ENCODE measurements at places on chromosomes 4 and X. TPM values are rescaled to one million over a fixed set of nuclear protein-coding genes. Genes with fewer than 3 reads are reported as not detected.

DNA sequence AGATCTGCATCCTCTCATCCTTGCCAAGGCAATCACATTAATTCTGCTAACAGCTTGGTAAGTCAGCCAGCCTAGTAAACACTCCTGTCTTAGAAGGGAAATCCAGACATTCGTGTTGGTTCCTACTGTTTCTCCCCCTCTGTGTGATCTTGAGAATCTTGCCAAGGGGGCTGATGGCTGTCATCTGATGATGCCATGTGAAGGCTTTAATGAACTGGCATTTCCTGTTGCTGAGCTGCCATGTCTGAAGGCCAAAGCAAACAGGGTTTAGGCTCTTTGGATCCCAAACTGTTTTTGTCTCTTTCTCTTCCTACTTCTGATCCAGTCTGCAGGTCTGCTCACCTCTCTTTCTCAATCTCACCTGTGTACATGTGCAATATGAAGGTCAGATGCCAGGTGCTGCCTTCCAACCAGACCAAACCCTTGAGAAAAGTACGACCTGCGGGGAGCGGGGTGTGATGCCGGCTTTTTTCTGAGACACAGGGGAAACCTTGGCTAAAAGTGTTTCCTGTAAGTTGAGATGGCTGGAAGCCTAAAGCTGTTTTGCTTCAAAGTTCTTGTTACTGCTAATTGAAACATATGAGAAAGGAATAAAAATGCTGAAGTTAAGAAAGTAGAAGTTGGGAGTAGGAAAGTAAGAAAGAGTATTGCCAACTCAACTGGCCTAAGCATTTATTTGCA lies 532.9 kb downstream of the ANKRD50 start:
- DNase-seq, result no peak
- no peaks in the 10 kb centered on the region for H3K36me3 ChIP-seq
- H3K4me1 ChIP-seq, result peaks cover 5% of the 10 kb centered on the region

DNA sequence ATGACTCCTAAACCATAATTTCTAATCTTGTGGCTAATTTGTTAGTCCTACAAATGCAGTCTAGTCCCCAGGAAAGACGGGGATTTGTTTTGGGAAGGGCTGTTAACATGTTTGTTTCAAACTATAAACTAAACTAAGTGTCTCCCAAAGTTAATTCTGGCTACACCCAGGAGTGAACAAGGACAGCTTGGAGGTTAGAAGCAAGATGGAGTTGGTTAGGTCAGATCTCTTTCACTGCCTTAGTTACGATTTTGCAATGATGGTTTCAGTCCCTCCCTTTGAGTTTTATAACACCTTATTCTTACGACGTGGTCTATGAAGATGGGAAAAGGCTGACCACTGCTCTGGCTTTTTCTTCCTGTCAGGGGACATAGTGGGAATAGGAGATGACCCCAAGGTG lies 27.0 kb upstream of the IL2 start:
- H3K27ac ChIP-seq, result no peak overlapping the region
- H3K36me3 ChIP-seq, result no peaks in the 10 kb centered on the region
- H3K4me1 ChIP-seq, result peaks cover 24% of the 10 kb centered on the region
- H3K27me3 ChIP-seq, result no peaks in the 10 kb centered on the region

DNA sequence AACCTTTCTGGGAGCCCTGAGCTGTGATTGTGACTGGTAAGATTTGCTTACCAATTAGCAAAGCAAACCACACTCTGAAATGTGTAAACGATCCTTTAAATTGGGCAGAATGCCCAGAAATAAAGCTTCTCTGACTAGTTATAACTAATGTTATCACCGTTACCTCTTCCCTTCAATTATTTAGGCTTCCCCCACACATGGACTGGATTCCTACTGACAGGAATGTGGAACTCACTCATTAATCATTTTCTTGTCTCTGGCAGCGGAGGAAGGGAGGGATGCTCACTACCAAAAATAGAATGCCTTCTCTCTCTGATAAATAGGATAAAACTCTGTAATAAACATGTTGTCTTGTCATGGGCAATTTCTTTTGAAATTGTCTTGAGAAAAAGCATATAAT lies 25.3 kb upstream of the NWD2 start:
- H3K4me3 ChIP-seq, result no peak overlapping the region
- H3K27me3 ChIP-seq, result no peaks in the 10 kb centered on the region
- no peaks in the 10 kb centered on the region for H3K36me3 ChIP-seq
- no peaks in the 10 kb centered on the region for H3K4me1 ChIP-seq

DNA sequence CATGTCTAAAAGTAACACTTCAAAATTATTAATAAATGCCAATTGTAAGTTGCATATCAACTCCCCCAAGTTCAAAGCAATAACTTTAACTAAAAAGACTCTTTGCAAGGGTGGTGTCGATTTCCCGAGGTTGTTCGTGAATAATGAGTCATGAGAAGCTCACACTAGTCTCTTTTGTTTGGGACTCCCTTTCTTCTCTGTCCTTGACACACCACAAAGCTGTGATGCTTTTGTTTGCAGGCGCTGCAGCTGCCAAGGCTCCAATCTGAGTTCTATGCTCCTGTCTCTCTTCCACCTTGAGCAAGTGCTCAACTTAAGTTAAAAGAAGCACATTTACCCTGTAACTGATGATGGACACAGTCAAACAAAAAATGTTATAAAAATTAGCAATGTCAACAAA lies 65.9 kb downstream of the FAT1 start:
- H3K4me3 ChIP-seq, result no peak overlapping the region
- no peaks in the 10 kb centered on the region for H3K27me3 ChIP-seq
- H3K4me1 ChIP-seq, result no peaks in the 10 kb centered on the region
- DNase-seq, result no peak
- H3K36me3 ChIP-seq, result peaks cover 6% of the 10 kb centered on the region
- no peak overlapping the region for H3K27ac ChIP-seq

- no peak for DNase-seq
- no peaks in the 10 kb centered on the region for H3K27me3 ChIP-seq
- H3K4me3 ChIP-seq, result no peak overlapping the region
Measured at GRCh38 chrX:121032531-121032930, 14.9 kb upstream of the GLUD2 start.

ZCCHC18 gene
- total RNA-seq, result 1.2 TPM

DNA sequence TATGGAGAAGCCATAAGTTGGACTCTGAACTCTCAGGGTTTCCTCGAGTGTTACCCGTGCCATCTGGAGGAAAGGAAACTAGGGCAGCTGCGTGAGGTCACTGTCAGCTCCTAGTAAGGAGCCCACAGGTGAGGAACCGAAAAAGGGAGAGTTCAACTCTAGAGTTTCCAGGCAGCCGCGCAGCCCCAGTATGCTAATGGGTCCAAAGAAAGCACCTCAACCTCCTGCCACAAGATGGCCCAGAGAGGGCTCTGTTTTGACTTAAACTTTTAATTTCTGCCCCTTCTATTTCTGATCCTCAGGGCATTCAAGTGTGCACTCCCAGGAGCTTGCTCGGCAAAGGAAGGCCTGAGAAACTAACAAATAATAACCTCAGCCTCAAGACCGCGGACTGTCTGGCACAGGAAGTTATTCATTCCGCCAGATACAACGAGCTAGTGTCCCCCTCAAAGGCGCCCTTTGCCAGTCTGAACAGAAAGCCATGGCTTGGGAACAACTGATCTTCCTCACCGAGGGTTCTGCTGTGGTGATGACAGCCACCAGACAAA lies 13.9 kb downstream of the SCARB2 start:
- DNase-seq, result no peak
- no peaks in the 10 kb centered on the region for H3K27me3 ChIP-seq
- no peaks in the 10 kb centered on the region for H3K36me3 ChIP-seq
- peaks cover 83% of the 10 kb centered on the region for H3K4me1 ChIP-seq
